ENCODE measurements at places on chromosomes 2 and 18.

- no peak for DNase-seq
Measured at GRCh38 chr18:47777626-47778025, 152.8 kb downstream of the SMAD2 start.

- DNase-seq: no peak
Measured at GRCh38 chr18:12686100-12686499, 16.4 kb downstream of the CEP76 start.

DNA sequence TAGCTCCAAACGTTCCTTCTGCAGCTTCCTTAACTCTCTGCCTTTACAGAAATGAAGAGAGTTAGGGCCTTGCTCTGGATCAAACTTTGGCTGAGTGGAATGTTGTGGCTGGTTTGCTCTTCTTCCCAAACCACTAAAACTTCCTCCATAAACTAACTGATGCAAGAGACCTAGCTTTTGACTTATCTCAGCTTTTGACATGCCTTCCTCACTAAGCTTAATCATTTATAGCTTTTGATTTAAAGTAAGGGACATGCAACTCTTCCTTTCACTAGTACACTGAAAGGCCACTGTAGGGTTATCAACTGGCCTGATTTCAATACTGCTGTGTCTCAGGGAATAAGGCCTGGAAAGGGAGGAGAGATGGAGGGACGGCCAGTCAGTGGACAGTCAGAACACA lies 8.3 kb downstream of the PXDN start:
- no peak for DNase-seq

- no peak for DNase-seq
Measured at GRCh38 chr18:78643004-78643403, 336.6 kb upstream of the SALL3 start.

- no peak for DNase-seq
Measured at GRCh38 chr2:42864222-42864621, 71.8 kb upstream of the HAAO start.

DNA sequence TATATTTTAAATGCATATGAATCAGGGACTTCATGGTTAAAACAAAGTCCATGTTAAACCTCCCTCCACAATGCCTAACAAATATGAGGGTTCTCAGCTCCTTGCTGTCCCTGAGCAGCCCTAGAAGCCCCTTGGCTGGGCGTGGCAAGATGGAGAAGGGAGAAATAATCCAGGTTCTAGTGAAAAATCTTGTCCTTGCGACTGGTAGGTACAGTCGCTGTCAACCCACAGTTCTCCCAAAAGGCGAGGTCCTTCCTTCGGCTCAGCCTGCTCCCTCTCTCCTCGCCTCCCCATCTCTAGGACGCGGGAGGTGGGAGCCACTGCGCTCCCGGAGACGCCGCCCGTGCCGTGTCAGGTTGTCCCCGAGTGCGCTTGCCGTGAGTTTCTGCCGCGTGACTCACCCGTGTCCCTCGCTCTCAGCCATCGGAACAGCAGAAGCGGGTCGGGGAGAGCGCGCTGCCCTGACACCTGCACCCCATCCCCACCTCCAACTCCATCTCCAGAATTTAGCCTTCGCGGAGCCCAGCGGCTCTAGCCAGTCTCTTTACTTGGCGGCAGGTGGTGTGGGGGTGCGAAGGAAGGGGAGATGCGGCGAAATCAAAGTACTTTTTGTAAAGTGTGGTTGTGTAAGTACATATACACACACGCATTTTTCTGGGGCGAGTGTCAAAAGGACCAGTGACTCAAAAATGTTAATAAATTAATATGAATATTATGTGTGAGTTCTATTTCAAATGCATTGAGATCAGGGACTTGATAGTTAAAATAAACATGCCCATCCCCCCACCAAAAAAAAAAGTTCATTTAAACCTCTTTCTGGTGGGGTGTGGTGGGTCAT lies 65.1 kb upstream of the TMEM17 start:
- no peak for DNase-seq
